Osteoblast (primary cell): ENCODE measurements at places on chromosomes 6 and 20. TPM values are rescaled to one million over a fixed set of nuclear protein-coding genes. Genes with fewer than 3 reads are reported as not detected.

FAM83C gene
- not detected in 2 replicates for total RNA-seq

SPDEF gene
- 0.29 TPM in 1 of 2 replicates, not detected in the other for total RNA-seq

GPLD1 gene
- 0.72 and 0.88 TPM in 2 replicates for total RNA-seq

EBF4 gene
- total RNA-seq = under 0.01 and 0.29 TPM in 2 replicates

PDE7B gene
- 25.3 and 33.9 TPM in 2 replicates for total RNA-seq

RNF39 gene
- not detected in 2 replicates for total RNA-seq

ERVFRD-1 gene
- not detected in 2 replicates for total RNA-seq

DNA sequence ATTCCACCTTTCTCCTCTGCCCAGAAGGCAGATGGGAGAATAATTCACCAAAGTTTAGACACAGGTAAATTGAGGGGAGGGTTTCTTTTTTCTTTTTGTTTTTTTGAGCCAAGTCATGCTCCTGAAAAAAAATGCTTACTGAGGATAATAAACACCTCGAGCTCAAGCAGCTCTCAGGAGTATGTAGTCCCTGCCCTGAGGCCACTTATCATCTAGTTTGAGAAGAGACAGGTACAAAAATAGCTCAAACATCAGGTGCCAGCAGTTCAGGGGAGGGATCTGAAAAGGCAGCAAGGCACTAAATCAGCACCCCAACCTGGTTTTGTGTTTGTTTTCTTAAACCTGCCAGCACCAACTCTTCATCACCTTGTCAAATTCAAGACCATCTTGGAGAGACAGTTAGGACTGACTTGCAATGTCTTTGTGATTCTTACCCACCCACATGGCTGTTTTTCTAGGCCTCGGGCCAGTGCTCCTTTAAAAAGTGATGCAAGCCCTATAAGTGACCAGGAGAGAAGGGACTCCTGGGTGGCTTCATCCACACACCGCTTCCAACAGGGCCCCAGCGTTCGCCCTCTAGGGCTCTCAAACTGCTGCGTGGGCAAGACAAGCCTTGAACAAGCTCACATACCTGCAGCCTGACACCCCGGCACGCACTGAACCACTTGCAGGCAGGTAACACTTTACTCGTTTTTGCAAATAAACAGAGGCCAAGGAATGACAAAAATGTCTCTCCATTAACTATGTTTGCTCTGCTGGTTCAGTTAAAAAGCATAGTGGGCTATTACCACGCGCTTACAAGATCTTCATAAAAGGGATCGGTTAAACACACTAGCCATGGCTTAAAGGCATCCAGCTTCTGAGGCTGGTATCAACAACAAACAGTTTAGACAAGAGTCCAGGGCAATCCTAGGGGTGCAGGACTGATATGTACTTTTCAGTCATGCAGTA lies 13.9 kb downstream of the JAG1 start:
- H3K27ac ChIP-seq = peak overlapping the region; percentile 54
- H3K27me3 ChIP-seq = no peaks in the 10 kb centered on the region
- no peak overlapping the region for H3K4me3 ChIP-seq
- peaks cover 78% of the 10 kb centered on the region for H3K36me3 ChIP-seq

- DNase-seq = no peak
- no peaks in the 10 kb centered on the region for H3K4me1 ChIP-seq
- H3K4me3 ChIP-seq = no peak overlapping the region
- H3K27me3 ChIP-seq = no peaks in the 10 kb centered on the region
These were observed 141.5 kb upstream of the TOP1 start for GRCh38 chr20:40887105-40887504.

DNA sequence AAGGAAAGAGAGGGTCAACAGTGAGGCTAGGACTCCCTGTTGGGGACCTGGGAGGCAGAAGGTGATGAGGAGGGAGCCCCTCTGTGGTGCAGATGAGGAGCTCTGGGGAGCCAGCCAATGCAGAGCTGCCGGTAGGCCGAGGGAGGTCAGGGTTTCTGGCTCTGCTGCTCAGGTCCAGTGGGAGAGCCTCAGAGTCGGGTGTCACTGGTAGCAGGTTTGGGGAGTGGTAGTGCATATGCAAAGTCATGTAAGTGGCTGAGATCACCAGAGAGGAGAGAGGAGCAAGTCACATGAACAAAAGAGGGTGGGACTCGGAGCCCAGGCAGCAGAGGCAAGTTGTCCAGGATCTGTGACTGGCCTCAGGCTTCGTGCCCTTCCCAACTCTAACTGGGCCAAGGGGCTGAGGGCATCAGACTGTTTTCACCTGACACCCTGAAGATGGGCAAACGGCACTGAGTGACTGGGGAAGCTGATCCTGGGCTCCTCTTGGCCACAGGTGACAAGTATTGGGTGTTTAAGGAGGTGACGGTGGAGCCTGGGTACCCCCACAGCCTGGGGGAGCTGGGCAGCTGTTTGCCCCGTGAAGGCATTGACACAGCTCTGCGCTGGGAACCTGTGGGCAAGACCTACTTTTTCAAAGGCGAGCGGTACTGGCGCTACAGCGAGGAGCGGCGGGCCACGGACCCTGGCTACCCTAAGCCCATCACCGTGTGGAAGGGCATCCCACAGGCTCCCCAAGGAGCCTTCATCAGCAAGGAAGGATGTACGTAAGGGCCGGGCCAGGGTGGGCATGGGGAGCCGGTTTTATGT lies 6.6 kb downstream of the MMP24OS start:
- peak overlapping the region; percentile 9 for H3K27ac ChIP-seq
- DNase-seq = peak; percentile 80
- no peak overlapping the region for H3K4me3 ChIP-seq
- peaks cover 15% of the 10 kb centered on the region for H3K4me1 ChIP-seq

- H3K4me1 ChIP-seq = no peaks in the 10 kb centered on the region
- H3K27me3 ChIP-seq = no peaks in the 10 kb centered on the region
- no peak overlapping the region for H3K4me3 ChIP-seq
- H3K27ac ChIP-seq = no peak overlapping the region
- H3K36me3 ChIP-seq = no peaks in the 10 kb centered on the region
These were observed 35.0 kb downstream of the STX11 start for GRCh38 chr6:144185133-144185836.

DNA sequence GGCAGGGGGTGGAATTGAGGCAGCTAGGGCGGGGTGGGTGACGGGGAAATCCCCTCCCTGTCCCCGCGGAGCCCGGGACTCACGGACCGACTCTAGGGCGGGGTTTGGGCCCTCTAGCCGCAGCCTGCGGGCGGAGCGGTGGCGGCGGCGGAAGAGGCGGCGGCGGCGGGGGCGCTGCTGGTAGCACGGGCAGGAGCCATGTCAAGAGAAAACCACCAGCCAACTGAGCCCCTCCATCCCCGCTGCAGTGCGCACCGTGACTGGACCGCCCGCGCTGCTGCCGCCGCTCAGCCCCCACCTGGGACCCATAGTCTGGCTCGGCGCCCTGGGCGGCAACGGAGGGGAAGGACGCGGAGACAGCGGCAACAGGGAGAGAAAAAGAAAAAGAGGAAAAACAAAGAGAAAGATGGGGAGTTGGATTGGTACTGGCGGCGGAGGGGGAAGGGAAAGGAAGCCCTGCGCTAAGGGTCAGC lies 1.2 kb upstream of the C6orf62 start:
- peak overlapping the region; percentile 99 for H3K27ac ChIP-seq
- H3K36me3 ChIP-seq = peaks cover 29% of the 10 kb centered on the region
- H3K4me1 ChIP-seq = peaks cover 12% of the 10 kb centered on the region
- H3K27me3 ChIP-seq = no peaks in the 10 kb centered on the region
- peak overlapping the region; percentile 97 for H3K4me3 ChIP-seq

- H3K27me3 ChIP-seq = no peaks in the 10 kb centered on the region
- peaks cover 12% of the 10 kb centered on the region for H3K36me3 ChIP-seq
- H3K4me1 ChIP-seq = peaks cover 10% of the 10 kb centered on the region
- no peak overlapping the region for H3K4me3 ChIP-seq
- H3K27ac ChIP-seq = no peak overlapping the region
These were observed 508.6 kb downstream of the UTRN start for GRCh38 chr6:144793744-144794143.

GRCh38 chr6:157424491-157425020 lies 43.6 kb downstream of the ZDHHC14 start:
- H3K27me3 ChIP-seq = no peaks in the 10 kb centered on the region
- DNase-seq = no peak

- DNase-seq = no peak
- no peaks in the 10 kb centered on the region for H3K27me3 ChIP-seq
- H3K27ac ChIP-seq = no peak overlapping the region
These were observed 105.7 kb upstream of the KCNK16 start for GRCh38 chr6:39428152-39428551.

- H3K27me3 ChIP-seq = no peaks in the 10 kb centered on the region
- H3K4me1 ChIP-seq = no peaks in the 10 kb centered on the region
- no peak overlapping the region for H3K4me3 ChIP-seq
- no peak overlapping the region for H3K27ac ChIP-seq
- H3K36me3 ChIP-seq = no peaks in the 10 kb centered on the region
- no peak for DNase-seq
These were observed 28.2 kb downstream of the TREML4 start for GRCh38 chr6:41256383-41256782.

DNA sequence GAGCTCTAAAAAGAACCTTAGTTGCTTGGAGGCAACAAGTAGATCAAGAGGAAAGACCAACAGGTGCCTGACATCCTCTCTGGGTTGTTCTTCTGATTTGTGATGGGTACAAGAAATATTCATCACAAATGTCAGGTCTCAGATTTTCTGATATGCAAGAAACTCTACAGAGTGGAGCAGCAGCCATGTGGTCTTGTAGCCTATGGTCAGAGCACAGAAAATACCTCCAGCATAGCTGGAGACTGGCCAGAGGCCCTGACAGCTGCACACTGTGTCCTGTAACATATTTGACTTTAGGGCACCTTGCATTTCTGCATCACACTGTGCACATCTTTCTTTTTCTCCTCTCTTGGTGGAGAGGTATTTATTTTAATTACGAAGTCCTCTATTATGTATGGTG lies 116.3 kb downstream of the GMPR start:
- no peaks in the 10 kb centered on the region for H3K36me3 ChIP-seq
- H3K27me3 ChIP-seq = no peaks in the 10 kb centered on the region
- peaks cover 21% of the 10 kb centered on the region for H3K4me1 ChIP-seq
- DNase-seq = no peak
- H3K27ac ChIP-seq = no peak overlapping the region
- no peak overlapping the region for H3K4me3 ChIP-seq

DNA sequence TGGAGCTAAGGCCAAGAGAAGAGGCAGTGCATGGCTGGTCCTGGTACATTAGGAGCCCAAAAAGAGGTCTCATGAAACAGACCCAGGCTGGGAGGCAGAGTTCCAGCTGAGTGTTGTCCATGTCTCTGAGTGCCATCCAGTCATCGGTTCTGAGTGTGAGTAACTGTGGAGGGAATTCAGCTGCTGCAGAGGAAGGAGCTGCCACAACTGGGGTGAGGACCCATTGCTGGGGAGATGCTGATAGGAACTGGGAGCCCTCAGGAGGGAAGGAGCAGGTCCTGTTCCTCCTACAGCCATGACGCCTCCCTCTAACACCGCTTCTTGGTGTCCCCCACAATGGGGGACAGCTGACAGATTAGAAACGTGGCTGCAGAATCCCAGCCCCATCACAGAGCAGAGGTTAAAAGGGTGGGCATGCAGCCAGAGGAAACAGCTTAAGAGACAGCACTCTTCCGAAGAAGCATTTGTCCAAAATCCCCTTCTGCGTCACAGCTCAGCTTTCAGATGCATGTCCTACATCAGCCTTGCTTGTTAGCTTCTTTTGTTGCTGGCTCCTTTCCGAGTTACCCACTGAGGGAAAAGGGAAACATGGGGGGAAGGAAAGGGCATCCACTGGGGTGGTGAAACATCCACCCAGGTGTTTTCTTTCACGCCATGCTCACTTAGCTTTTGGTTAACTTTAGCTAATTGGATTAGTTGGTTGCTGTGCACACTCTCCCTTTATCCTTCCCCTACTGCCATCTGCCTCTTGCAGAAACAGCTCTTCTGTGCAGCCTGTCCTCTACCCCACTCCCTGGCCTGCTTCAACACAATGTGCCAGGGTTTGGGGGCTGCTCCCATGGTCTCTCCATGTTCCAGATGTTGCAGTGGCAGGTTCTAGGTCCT lies 239.2 kb downstream of the SYNDIG1 start:
- no peaks in the 10 kb centered on the region for H3K27me3 ChIP-seq
- no peak overlapping the region for H3K4me3 ChIP-seq
- no peaks in the 10 kb centered on the region for H3K4me1 ChIP-seq
- no peaks in the 10 kb centered on the region for H3K36me3 ChIP-seq
- DNase-seq = no peak
- no peak overlapping the region for H3K27ac ChIP-seq

DNA sequence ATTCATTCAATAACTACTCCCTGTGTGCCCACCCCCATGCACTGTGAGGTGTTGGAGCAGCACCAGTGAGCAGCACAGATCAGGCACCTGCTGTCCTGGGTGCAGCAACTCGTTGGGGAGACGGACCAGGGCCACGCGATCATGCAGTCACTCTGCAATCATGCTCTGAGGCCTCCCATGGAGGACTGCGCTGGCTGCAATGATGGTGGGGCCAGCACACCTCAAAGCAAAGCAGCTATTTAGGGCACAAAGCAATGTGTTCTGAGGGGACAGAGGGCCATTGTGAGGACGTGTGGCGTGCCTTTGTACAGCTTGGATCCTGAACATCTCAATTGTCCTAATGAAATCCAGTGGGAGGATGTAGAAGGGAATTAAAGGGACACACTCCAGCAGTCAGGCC lies 41.0 kb upstream of the MPC1 start:
- H3K27ac ChIP-seq = no peak overlapping the region
- H3K36me3 ChIP-seq = peaks cover 18% of the 10 kb centered on the region
- no peak overlapping the region for H3K4me3 ChIP-seq

DNA sequence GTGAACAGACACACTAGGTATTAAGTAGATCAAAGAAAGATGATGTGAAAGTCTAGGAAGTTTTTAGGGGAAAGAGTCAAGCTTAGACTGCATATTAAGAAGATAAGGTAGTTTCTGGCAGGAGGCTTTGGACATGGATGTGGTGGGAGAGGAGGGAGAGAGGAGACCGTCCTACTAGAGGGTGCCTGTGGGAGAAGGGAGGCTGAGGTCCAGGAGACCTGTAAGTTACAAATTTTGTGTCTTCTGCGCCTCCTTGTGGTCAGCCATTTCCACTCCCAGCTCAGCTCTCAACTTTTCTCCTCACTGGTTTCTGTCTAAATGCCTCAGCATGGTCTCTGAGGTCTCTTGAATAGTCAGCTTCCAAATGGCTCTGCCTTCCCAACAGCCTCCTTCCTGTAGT lies 193.5 kb downstream of the UNC5CL start:
- H3K4me1 ChIP-seq = no peaks in the 10 kb centered on the region
- no peak for DNase-seq
- H3K27me3 ChIP-seq = peaks cover 4% of the 10 kb centered on the region
- H3K36me3 ChIP-seq = no peaks in the 10 kb centered on the region
- H3K4me3 ChIP-seq = no peak overlapping the region

DNA sequence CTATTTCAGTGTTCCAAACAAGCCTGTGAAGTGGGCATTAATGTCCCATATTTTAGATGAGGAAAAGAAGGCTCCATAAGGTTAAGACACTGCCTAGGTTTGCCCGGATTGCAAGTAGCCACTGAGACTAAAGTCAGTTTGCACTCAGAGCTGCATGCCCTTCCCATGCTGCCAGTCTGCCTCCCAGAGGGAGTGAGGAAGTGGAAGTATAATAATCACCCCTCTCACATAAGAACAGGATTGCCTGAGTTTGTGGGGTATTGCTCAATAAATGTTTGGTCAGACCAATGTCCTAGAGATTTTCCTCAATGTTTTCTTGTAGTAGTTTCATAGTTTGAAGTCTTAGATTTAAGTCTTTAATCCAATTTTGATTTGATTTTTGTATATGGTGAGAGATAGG lies 43.9 kb upstream of the CLIC5 start:
- no peak for DNase-seq
- peaks cover 2% of the 10 kb centered on the region for H3K27me3 ChIP-seq
- H3K36me3 ChIP-seq = no peaks in the 10 kb centered on the region
- H3K27ac ChIP-seq = no peak overlapping the region

GRCh38 chr6:7970616-7971015 lies 60.0 kb upstream of the TXNDC5 start:
- peaks cover 13% of the 10 kb centered on the region for H3K4me1 ChIP-seq
- H3K36me3 ChIP-seq = no peaks in the 10 kb centered on the region
- DNase-seq = no peak
- H3K27ac ChIP-seq = no peak overlapping the region
- peaks cover 2% of the 10 kb centered on the region for H3K27me3 ChIP-seq

- H3K4me3 ChIP-seq = peak overlapping the region; percentile 42
- no peak overlapping the region for H3K27ac ChIP-seq
These were observed 547.8 kb downstream of the TENT5A start for GRCh38 chr6:81204731-81205130.
